Motor neuron (in vitro differentiated cells): ENCODE measurements at places on chromosomes 3 and 15.

GRCh38 chr15:66941791-66942190 lies 123.6 kb upstream of the SMAD3 start:
- no peak for ATAC-seq

DNA sequence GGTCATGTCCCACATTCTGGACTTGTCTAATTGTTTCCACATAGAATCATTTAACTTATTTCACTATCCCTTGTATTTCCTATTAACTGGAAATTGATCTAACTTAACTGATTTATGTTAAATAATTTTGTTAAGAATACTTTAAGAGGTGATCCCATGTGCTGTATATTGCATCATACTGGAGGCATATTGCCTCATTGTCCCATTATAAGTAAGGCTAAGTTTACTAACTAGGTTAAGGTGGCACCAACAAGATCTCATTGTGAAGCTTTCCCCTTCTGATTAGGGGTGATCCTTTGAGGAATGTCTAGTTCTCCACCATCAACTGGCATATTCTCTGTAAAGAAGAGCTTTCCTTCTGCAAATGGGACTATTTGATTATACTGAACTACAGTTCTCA lies 24.4 kb downstream of the MAP1A start:
- no peak for ATAC-seq

- ATAC-seq, result no peak
Observed at GRCh38 chr3:8516047-8516661, 14.5 kb downstream of the LMCD1 start.

DNA sequence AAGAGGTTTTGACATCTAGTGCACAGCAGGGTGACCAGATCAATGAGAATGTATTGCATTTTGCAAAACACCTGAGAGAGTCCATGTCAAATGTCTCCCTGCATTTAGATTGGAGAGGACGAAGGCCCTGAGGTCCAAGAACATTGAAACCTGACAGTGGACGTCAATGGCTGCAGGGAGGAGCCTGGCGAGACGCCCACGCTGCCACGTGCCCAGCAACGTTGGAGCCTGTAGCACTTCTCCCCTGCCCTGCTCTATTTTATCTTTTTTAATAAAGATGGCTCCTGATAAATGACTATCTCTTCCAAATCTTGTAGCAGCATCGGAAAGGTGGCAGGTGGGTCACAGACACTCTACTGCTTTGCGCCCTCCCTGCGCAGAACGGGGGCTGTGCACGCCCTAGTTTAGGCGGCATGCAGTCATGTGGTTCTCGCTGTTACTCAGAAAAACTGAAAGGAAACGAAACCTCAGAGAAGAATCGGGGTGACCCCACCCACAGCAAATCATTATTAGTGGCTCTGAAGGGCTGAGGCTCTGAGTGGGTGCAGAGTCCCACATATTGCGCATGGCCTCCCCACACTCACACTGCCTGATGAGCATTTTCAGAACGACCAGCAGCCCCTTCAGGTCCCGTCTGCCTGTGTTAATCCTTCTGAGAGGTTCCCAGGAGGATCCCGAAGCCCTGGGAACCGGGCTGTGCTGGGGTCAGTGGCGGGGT lies 62.5 kb upstream of the TAMM41 start:
- no peak for ATAC-seq

DNA sequence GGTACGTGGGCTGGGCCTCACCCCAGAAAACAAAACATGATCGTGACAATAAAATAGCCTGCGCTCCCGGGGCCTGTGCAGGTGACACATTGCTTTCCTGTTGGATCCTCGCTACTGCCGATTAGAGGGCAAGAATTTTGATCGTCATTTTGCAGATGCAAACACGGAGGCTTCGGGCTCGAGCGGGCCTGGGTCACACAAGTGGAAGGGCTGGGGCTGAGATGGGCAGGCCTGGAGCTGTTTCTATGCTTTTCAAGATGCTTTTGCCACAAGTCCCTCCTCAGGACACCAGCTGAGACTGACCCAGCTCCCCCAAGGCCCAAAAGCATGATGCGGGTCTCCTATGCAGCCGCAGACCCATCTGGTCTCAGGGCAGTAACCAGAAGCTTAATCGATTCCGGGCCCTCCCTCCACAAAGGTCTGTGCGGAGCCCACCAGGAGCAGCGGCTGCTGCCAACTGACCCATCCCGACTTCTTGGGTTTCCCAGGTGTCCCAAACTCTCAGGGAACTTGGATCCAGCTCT lies 30.0 kb downstream of the RGMA start:
- no peak for ATAC-seq

- no peak for ATAC-seq
Observed at GRCh38 chr15:90412356-90413194, 24.5 kb downstream of the IQGAP1 start.

DNA sequence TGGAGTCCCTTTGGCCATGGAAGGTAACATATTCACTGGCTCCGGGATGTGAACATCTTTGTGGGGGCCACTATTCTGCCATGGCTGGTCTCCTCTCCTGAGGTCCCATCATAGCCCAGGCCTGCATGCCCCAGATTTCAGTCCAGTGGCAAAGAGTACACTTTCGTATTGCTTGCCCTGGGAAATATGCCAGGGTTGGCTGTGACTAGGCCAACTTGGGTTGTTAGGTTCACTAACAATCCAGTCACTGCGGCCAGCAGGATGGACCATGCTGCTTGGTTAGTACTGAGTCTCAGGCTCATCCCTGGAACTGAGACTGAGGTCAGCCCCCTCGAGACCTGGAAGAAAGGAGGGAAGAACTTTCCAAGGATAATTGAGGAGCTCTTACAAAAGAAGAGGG lies 9.8 kb upstream of the EEFSEC start:
- ATAC-seq, result no peak

DNA sequence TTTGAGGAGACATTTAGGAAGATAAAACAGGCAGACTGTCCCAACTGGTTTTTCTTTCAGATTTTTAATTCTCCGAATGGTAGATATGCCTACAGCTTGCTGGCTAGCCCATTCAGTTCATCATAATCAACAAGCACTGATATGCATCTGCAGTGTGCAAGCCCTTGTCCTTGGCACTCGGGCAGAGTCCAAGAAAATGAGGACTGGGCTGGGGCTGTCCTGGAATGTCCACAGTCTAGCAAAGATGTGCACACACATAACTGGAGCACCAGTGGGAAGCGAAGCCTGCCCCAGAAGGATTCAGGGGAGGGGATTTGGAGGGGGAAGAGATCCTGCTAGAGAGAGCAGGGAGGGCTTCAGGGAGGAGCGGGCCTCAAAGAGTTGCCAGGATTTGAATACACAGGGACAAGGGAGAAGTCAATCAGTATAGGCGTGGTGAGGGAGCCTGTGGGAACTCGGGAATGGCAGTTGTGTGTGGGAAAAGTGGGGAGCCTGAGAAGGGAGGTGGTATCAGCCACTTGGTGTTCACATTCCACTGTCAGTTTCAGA lies 8.7 kb downstream of the FAH start:
- no peak for ATAC-seq
